ENCODE measurements at places on chromosomes 6 and 20. TPM values are rescaled to one million over a fixed set of nuclear protein-coding genes. Genes with fewer than 3 reads are reported as not detected.

DNA sequence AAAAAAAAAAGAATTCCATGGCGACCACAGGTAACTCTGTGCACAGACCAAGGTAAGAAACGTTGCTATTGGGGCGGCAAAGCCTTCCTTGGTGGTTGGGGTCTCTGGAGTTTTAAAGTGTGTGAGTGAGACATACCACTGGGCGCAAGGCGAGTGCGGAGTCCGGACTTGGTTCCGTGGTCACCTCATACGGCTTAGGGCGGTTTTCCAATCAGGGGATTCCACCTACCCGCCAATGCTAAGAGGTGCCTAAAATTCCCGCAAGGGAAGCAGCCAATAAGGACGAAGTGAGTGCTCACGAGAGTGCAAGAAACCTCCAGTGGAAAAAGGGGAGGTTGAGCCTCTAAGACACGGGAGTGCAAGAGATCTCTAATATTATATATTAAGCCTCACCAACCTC lies 68.6 kb upstream of the PRSS16 start:
- DNase-seq: no peak

The BMP5 gene
- not detected for total RNA-seq

- no peak for DNase-seq
Observed at GRCh38 chr20:13922241-13922640, 68.2 kb downstream of the SEL1L2 start.

- no peak for DNase-seq
Observed at GRCh38 chr20:57408131-57408530, 16.9 kb downstream of the RBM38 start.

GRCh38 chr6:93139408-93140081 lies 279.8 kb downstream of the EPHA7 start:
- no peak for DNase-seq
